ENCODE measurements at places on chromosomes 2 and 18.

GRCh38 chr2:100853909-100854810 lies 34.2 kb downstream of the NPAS2 start:
- no peak for DNase-seq

DNA sequence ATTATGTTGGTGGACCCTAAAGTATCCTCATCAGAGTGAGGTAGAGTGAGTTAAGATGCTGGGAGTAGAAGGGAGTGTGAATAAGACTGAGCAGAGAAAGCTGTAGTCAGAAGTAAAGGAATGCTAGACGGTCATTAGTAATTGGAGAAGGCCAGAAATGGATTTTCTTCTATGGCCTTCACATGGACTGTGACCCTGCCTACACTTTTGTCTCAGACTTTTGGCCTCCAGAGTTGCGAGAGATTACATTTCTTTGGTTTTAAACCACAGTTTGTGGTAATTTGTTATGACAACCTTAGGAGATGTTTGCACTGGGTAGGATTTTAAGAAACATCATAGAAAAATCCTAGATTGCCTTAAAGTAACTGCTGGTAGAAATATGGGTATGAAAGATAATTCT lies 1267.7 kb upstream of the TMEFF2 start:
- no peak for DNase-seq

DNA sequence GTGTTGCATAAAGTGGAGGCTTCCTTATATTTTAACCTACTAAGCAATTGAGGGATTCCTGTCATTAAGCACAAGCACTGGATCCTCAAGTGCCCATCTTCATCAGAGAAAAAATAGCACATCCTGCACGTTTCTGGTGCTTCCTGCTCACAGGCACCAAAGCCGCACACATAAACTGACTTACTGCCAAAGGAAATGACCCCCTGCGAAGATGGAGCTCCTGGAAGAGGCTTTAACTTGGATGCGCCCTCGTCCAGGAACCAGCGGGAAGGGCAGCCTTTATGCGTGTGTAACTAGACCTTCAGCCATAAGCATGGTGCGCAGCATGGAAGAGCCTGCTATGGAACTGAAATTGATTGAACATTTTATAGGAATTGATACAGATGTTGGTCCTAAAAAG lies 188.7 kb downstream of the FTCDNL1 start:
- no peak for DNase-seq

- no peak for DNase-seq
These were observed 120.2 kb downstream of the LPIN1 start for GRCh38 chr2:11866358-11867335.

GRCh38 chr2:146748046-146748445 lies 1096.8 kb upstream of the ACVR2A start:
- DNase-seq = no peak

DNA sequence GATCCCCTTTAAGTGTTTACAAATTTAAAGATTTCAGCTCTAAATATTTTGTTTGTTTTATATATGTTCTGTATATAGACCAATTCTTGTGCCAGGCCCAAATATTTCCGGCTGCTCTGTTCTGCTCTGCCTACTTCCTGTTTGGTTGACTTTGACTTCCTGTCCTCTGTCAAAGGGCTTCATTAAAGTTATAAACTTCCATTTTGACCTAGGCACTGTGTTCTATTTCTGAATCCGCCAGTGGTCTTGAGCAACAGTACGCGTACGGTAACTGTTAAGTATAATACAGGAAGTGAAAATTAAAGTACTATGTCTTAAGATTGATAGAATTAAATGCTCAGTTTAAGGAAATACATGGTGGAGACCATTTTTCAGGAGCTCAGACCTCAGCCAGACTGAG lies 13.5 kb upstream of the REL start:
- no peak for DNase-seq

DNA sequence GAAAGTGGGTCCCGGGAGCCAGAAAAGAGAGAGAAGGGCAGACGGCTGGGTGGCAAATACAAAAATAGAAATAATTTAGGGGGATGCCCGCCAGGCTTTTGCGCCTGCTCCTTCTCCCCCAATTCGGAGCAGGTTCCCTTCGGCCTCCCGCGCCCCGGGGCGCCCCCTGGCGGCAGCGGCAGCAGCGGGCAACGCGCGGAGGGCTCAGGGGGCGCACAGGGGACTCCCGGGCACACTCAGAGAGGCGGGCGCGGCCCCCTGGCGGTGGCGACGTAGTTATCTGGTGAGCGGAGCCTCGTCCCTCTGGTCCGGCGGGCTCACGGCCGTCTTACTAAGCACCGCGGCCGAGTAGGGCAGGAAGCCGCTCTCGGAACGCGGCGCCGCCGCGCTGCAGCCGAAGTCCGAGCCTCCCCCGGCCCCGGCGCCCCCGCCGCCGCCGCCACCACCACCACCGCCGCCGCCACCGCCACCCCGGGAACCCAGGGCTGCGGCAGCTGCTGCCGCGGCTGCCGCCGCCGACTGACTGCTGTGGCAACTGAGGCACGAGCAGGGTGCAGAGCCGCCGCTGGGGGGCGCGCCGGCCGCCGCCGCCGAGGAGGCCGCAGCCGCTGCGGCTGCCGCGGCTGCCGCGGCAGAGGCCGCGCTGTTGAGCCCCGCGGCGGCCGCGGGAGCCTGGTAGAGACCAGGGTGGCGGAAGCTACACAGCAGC lies 3.8 kb downstream of the EVX2 start:
- no peak for DNase-seq

GRCh38 chr2:24754985-24755705 lies 38.0 kb downstream of the PTRHD1 start:
- DNase-seq = no peak

DNA sequence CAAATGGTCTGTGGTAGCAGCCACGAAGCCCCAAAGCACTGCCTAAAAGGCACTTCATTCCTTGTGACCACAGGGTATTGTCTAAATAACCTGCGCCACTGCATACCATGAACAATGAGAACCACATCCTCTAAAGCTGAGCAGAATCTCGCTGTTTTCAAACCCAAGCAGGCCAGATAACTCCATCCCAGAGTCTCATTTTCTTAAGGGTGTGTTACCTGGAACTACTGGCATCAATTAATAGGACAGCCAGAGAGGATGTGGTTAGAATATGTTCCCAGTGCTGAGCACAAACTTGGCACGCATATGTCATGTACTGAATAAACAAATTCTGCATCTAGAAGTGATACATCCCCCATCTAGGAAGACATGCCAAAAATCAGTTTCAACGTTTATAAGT lies 13.0 kb downstream of the VPS4B start:
- DNase-seq = no peak

- no peak for DNase-seq
These were observed 35.6 kb downstream of the MAL start for GRCh38 chr2:95061119-95061512.

GRCh38 chr18:36047521-36047920 lies 19.8 kb downstream of the RPRD1A start:
- no peak for DNase-seq

GRCh38 chr18:56538746-56539145 lies 99.6 kb downstream of the TXNL1 start:
- DNase-seq = no peak

- DNase-seq = no peak
These were observed 213.4 kb downstream of the ZBTB7C start for GRCh38 chr18:48195787-48196186.

DNA sequence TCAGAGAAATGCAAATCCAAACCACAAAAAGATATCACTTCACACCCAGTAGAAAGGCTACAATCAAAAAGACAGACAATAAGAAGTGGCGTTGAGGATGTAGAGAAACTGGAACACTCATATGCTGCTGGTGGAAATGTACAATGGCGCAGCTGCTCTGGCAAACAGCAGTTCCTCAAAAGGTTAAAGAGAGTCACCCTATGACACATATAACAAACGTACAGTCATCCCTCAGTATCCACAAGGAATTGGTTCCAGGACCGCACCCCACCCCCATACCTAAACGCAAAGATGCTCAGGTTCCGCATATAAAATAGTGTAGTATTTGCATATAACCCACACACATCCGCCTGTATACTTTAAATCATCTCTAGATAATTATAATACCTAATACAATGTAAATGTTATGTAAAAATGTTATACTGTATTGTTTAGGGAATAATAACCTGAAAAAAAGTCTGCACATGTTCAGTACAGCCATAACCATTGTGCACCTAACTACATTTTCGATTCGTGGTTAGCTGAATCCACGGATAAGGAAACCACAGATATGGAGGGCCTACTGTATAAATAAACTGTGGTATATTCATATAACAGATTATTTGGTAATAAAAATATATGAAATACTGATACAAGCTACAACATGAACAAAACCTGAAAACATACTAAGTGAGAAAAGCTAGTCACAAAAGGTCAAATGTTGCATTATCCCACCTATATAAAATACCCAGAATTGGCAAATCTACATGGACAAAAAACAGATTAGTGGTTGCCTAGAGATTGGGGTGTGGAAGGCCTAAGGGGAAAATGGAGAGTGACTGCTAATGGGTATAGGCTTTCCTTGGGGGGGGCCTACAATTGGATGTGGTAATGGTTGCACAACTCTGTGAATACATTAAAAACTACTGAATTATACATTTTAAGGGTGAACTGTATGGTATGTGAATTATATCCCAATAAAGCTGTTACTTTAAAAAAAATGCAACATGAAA lies 37.5 kb downstream of the UXS1 start:
- no peak for DNase-seq

GRCh38 chr2:32990556-32990955 lies 43.8 kb downstream of the LTBP1 start:
- no peak for DNase-seq

DNA sequence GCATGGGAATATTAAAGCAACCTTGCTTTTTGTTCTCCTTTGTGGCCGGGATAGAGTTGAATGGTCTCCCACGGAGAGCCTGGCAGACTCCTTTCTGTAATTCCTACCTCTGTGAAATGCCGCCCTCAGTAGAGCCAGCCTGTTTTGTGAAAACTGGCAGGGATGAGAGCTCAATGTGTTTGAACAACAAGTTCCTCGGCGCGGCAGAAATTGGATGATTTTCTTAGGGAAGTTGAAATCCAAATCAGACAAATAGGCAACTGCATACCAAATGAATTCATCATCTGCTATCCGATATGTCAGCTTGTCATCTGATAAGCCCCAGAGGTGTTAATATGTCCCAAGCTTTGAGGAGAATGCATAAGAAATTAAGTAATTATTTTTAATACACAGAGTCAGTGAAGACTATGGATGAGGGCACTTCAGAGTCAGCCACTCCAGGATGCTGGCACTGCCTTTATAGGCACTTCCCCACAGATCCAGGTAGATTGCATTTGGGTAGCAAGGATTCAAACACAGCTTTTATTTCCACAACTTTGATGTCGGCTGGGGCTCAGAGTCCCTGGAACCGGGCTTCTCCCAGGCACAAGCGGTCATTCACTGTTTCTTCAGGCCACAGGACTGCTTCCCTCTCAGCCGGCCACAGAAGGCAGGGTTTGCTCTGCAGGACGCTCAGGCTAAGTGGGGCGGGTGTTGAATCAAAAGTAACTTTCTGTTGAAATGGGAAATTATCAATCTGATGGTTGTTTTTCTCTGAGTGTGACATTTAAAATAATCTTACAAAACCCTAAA lies 82.8 kb upstream of the REV1 start:
- DNase-seq = no peak

DNA sequence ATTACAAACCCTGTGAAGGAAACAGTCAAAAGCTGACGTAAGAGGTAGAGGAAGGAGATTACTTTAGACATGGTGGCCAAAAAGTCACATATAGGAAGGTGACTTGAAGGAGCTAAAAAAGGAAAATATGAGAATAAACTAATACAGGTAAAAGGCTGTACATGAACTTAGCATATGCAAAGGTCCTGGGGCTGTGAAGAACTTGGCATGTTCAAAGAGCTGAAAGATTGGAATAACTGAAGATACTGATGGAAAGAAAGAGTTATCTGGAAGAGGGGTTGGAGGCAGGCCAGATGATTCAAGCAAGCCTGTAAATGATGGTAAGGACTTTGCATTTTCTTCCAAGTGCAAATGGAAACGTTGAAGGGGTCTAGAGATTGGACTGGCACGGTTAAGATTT lies 13.2 kb downstream of the IL36A start:
- no peak for DNase-seq
